Stimulated activated CD8-positive, alpha-beta memory T cell treated with anti-CD3 and anti-CD28 coated beads, Interleukin-7, amount 100 ng/mL, for 1 hour (primary cell): ENCODE measurements at places on chromosomes 3 and 15.

DNA sequence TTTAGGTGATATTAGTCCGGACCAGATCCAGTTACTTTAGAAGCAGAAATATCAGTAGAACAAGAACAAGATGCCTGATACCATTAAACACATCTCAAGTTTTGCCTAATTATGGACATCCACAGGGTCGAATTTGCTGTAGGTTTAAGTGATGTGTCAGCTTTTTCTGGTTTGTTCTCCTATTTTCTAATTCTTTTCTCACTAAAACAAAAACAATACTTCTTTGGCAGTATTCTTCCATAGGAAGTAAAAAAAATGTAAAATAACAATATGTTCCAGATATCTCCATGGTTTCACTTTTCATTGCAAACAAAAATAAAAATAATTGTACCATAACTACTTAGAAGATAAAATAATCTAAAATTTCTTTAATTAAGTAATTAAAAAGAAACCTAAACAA is 265.7 kb downstream of the SHOX2 start:
- no peak for DNase-seq

DNA sequence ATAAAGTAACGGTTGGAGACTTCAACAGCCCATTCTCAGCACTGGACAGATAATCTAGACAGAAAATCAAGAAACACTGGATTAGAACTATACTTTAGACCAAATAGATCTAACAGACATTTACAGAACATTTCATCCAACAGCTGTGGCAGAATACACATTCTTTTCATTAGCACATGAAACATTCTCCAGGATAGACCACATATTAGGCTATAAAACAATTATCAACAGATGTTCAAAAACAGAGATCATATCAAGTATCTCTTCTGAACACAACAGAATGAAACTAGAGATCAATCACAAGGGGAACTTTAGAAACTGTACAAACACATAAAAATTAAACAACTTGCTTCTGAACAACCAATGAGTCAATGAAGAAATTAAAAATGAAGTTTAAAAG is 133.3 kb downstream of the ADAM10 start:
- no peak for DNase-seq

GRCh38 chr15:64452988-64453688 is 7.2 kb upstream of the ZNF609 start:
- no peak for DNase-seq

DNA sequence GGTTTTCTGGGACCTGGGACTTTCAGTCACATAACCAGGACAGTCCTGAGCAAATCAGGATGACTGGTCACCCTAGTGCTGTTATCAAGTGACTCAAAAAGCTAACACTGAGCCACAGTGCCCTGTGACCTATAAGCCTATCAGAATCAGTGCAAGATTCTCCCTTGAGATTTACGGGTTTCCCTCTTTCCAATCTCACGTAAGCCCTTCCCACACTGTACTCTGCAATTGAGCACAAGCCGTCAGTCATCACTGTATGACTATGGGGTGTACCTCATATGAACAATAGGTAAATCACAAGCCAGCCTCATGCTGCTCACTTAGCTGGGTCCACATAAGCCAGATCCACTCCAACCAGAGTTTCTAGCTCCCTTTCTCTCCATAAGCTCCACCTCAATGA is 21.0 kb upstream of the CLDN18 start:
- DNase-seq, result no peak

DNA sequence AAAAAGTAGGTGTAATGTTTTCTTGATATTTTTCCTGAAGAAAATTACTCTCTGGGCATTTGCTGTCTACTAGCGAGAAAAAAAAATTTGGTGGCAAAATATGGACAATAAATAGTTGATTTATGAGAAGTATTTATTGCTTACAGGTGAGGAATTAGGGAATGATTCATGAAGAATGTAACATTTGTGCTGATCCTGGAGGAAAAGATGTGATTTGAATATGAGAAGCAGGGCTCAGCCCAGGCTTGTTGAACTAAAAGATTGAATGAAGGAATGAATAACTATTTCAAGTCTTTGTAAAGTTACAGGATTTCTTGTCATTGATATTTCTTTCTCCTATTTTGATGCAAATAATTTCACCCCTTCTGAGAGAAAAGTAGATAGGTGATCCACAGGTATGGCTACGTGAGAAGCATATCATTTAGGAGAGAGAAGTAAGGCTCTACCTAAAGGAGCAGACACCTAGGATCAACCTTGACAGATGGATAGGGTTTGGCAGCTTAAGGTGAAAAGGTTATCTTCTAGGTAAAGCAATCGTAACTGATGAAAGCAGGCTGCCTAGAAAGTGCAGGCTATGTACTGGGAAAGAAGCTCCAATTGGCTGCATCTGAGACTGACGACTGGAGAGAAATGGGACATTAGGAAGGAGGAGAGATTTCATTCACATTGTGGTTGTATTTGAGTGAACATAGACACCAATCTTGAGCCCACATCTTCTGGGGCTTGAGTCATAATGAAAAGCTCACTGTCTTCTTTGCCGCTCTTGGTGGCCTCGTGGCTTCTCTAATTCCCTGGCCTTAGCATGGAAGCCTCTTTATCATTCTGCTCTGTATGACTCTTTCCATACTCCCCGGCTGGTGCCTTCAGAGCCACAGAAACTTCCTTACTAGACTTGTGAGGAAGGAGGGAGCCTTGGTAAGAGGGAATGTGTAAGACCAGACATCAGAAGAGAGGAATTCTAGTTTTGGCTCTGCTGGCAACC is 106.5 kb downstream of the P3H2 start:
- no peak for DNase-seq

- DNase-seq, result no peak
Observed at GRCh38 chr15:68032672-68033071, 21.4 kb upstream of the PIAS1 start.

- no peak for DNase-seq
Observed at GRCh38 chr3:63631670-63632069, 20.8 kb upstream of the SNTN start.

DNA sequence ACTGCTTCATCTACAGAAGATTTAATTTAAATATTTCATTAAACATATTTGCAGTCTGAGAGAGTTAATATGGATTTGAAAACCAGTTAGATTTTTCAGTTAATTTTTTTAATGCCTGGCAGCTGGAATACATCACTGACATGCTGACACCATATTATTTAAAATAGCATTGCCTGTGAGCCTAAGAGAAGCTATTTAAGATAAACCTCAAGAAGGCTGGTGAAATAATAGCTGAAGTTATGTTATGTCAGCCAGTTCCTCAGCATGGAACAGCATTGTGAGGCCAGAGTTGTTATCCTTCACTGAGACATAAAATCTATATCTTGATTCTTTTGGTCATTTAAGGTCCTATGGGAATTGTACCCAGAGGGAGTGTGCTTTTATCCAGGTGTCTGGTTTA is 705.2 kb downstream of the NAALADL2 start:
- DNase-seq, result no peak

DNA sequence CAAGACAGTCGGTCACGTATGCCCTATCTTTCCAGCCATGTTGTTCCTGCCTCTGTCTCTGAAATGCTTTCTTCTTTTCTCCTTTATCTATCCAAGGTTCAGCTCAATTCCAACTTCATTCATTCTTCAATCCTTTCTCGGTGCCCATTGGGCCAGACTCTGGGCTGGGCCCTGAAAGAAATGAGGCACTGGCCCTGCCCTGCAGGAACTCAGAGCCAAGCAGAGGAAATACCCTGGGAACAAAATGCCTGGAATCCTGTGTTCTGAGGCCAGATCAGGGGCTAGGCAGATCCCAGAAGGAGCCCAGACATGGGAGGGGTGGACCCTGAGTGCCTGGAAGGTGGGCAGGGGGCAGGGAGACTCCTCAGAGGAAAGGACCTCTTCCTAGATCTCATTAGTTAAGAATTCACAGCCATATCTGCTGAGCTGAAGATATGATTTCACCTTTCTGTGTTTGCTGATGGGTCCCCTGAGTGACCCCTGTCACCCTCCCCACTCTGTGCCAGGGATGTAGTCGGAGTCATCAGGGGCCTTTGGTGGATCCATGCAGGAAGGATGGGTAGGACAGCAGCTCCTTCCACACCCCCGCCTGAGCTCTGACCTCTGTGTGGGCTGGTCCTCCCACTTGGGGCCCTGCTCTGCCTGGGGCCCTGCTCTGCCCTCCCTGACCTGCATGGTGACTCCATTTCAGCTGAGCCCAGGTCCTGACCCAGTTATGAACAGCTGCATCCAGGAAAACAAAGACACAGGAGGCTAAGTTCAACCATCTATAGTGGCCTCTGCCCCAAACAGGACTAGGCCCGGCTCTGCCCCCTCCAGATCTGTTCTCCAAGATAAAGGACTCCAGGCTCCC is 5.3 kb upstream of the DAPK2 start:
- DNase-seq, result no peak

DNA sequence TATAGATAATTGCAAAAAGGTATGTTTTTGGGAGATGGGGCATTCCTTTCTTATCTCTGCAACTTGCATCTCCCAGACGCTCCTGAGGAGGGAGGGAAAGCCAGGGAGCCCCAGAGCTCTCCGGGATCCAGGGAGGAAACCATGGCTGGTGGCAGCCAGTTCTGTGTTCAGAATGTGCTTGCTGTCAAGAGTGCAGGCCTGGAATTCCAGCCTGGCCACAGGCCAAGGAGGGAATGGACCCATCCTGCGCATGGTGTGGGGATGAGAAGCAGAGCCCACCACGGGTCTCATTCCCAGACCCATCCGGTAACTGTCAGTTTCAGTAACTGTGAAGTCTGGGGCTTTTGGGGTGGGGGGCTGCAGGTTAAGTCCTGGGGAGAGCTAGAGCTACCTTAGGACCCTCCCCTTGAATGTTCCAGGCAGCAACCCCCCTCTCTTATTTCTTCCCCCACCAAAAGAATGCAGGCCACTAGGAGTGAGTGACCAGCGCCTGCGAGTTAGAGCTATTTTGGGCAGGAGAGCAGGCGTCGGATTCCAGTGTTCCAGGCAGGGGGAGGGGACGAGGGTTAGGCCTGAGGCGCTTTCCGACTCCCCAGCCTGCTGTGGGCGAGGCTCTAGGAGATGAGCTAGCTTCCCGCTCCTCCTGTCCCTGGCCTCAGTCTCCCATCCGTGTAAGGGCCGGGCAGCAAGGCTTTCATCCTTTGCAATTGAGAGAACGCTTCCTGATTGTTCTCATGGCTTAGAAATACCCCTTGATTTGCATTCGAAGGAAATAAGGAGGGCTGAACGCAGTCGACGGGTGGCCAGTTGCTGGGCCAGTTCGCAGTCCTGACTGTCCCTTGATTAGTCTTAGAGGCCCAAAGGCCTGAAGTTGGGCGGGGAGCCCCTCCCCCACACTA is 781 bp upstream of the DAG1 start:
- no peak for DNase-seq

DNA sequence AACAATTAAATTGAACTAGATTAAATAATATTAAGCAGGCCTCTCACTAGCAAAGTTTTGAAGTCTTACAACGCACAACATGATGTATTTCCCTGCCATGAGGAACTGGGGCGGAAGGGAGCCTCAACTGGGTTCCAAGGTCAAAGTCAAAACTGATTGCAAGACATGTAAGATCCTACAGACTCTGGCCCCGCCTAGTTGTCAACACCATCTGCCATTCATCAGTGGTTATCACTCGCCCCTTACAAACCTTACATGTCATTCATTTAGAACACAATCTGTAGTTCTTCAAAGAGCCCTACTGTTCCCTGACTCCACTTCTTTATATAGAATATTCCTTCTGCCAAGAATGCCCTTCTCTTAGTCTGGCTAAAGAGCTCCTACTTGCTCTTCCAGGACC is 10.0 kb downstream of the ATP13A3 start:
- no peak for DNase-seq

DNA sequence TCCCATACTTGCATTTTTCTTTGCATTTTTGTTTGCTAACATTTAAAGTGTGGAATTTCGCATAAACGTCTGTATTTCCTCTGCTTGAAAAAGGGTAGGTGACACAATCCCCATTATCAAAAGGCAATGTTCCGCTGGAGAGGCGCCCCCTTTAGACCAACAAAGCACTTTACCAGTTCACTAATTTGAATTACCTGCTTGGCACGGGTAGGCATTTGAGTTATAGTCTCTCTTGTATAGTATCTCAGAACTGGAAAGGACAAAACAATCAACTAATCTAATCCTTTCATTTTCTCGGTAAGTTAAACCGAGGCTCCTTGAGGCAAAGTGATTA is 775 bp upstream of the CCDC39 start:
- no peak for DNase-seq

DNA sequence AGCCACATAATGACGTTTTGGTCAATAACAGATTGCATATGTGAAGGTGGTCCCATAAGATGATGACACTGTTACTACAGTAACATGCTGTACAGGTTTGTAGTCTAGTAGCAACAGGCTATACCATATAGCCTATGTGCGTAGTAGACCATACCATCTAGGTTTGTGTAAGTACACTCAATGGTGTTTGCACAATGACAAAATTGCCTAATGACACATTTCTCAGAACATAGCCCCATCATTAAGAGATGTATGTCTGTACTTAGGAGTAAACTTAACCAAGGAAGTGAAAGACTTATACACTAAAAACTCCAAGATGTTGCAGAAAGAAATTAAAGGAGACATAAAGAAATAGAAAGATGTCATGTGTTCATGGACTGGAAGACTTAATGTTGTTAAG is 66.2 kb downstream of the RPLP1 start:
- DNase-seq, result no peak

DNA sequence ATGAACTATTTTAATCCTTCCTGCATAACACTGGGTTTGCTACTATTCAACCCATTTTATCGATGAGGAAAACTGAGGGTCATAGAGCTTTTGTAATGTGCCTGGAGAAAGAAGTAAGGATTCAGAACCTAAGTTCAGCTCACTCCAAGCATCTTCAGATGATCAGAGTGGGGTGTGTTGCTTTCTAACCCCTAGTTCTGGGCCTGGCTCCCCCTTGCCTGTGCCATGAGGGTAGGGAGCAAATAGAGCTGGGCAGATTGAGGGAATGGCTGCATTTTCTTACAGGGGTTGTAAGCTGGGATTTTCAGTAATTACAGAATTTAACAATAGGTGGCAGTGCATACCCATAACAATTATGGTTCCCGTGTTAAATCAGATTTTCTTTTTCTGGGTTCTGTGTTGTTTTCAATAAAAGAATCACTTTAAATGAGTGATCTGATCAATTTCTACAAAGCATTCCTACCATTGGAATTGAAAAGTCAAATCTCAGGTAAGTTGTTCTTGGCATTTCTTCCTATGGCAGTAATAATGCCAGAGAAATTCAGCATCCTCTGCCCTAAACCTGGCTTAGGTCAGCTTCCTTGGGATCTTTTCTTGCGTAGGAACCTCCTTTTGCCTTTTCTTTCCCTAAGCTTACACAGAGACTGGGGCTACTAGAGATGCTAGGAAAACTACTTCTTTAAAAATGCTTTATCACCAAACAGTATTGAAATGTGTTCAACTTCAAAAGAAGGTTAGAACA is 103.8 kb upstream of the IL12A start:
- no peak for DNase-seq

GRCh38 chr3:124714223-124714853 is 15.9 kb upstream of the UMPS start:
- DNase-seq, result no peak
